Stimulated activated CD4-positive, alpha-beta T cell treated with anti-CD3 and anti-CD28 coated beads, Interleukin-2, amount 100 ng/mL, for 48 hours (primary cell): ENCODE measurements at places on chromosomes 5 and 9.

- DNase-seq: no peak
Observed at GRCh38 chr9:20280330-20280729, 342.0 kb downstream of the MLLT3 start.

GRCh38 chr9:90070056-90070455 lies 465.2 kb downstream of the GADD45G start:
- DNase-seq: no peak

GRCh38 chr9:118883411-118883810 lies 485.8 kb downstream of the BRINP1 start:
- no peak for DNase-seq

DNA sequence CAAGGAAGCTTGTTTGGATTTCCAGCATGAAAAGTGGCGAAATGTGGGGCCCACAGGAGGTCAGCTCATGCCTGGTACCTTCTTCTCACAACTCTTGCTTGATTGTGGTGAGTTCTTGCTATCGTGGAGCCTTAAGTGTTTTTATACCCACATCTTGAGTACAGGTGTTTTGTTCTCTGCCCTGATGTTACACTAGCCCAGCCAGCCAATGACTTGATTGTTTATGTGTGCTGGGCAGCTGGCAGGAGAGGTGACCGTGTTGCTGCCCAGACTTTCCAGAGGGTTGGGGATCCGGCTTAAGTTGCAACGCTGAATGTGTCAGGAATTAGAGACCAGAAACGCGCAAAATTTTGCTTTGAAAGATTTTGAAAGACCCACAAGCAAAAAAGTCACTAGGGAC lies 24.0 kb upstream of the TPPP start:
- DNase-seq: no peak

- no peak for DNase-seq
Observed at GRCh38 chr9:116270546-116270945, 117.0 kb downstream of the PAPPA start.

DNA sequence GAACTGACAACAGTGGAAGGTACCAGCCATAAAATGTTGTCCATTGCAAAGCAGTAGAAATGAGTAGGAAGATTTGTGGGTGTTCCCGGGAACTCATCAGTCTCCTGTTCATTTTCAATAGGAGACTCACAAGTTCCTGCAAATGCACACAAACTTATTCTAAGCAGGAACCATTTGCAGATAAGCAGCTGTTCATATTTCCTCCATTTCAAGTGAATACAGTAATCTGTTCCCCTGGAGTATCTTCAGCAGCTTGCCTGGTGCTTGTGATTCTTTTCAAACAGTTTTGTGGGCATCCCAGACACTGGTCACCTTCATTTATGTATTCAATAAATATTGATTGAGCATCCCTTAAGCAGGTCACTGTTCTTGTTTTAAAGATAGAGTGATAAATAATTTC lies 1315.5 kb upstream of the C9orf72 start:
- no peak for DNase-seq

- no peak for DNase-seq
Observed at GRCh38 chr5:57911438-57911837, 428.8 kb upstream of the ACTBL2 start.
